Natural killer cell (primary cell): ENCODE measurements at places on chromosomes 16 and 17.

DNA sequence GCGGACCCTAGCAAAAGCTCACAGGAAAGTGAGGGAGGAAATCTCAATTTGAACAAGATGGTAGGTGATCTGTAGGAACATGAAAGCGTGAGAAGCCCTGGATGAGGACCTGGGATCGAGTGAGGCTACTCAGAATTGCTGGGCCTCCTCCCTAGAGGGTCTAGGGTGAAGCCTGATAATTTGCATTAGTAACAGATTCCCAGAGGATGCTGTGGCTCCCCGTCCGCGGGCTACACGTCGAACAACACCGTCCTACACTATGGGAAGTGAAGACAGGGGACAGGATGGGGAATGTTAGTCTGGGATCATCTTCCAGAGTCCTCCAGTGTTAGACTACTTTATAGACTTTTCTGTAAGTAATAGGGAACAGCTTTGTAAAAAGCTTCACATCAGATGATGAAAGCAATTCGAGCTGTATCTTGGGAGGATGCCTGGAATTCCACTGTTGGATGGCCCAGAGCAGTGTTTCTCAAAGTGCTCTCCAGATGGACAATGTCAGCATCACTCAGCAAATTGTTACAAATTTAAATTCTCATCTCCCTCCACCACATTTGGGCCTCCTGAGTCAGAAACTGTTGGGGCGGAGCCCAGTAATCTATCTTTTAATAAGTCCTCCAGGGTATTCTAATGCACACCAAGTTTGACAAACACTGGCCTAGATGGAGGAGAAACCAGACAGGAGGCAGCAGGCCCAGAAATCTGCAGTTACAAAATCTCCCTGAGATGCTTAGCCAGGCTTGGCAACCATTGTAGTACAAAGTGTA, 6.5 kb downstream of the FNDC8 start:
- peaks cover 22% of the 10 kb centered on the region for H3K36me3 ChIP-seq
- no peak overlapping the region for H3K27ac ChIP-seq
- no peaks in the 10 kb centered on the region for H3K27me3 ChIP-seq
- no peaks in the 10 kb centered on the region for H3K4me1 ChIP-seq

- no peak for DNase-seq
- H3K27ac ChIP-seq, result no peak overlapping the region
- no peaks in the 10 kb centered on the region for H3K27me3 ChIP-seq
- H3K4me3 ChIP-seq, result no peak overlapping the region
Observed at GRCh38 chr16:48335961-48336360, 49.3 kb downstream of the SIAH1 start.

- no peak overlapping the region for H3K4me3 ChIP-seq
- no peaks in the 10 kb centered on the region for H3K36me3 ChIP-seq
- no peaks in the 10 kb centered on the region for H3K4me1 ChIP-seq
- H3K27me3 ChIP-seq, result no peaks in the 10 kb centered on the region
Observed at GRCh38 chr16:85385463-85386331, 227.4 kb upstream of the GSE1 start.

DNA sequence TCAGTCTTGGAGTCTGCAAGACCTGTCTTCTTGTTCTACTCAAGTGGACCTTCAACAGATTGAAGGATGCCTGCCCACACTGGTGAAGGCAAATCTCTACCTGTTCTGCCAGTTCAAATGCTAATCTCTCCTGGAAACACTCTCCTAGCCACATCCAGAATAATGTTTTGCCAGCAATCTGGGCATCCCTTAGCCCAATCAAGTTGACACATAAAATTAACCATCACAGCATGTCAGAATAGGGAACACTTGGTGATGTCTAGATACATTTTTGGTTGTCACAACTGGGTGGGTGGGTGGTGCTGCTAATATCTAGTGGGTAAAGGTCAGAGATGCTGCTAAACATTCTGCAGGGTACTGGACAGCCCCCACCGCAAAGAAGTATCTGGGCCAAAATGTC, 744.9 kb upstream of the SOX9 start:
- DNase-seq, result no peak
- no peak overlapping the region for H3K27ac ChIP-seq

DNA sequence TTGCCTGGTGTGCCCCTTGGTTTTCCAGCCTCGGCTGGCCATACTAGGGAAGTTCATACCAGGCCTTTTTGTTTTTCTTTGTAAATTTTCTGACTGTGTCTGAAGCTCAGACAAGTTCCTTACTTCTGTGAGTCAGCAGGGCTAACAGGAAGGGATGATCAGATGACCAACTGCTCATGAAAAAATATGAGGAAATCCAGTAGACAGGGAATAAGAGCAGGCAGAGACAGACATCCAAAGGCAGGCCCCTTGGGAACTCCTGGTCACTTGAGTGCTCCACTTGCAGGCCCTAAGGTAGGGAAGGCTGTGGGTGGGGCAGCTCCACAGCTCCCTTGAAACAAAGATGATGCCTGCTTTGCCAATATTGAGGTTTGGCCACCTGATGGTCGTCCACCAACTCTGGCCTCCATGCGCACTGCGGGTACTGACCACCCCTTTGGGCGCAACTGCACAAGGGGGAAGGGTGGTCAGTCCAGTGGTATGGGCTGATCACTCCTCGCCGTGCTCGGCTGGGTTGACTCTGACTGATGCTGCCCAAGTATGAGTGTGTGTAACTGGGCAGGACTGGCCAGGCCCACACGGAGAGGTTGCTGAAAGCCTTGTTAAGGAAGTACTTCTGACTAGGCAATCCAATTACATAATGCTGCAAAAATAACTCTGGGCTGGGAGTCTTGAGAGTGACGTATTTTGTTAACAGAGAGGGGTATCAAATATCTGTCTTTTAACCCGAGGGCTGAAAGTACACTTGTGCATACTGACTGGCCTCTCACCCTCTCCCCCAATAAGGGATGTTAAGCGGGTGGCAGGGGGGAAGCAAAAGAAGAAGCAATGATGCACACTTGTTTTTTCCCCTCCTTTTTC, 20.8 kb upstream of the ZFHX3 start:
- DNase-seq, result no peak
- no peak overlapping the region for H3K4me3 ChIP-seq
- H3K27me3 ChIP-seq, result peaks cover 41% of the 10 kb centered on the region
- H3K36me3 ChIP-seq, result no peaks in the 10 kb centered on the region
- peaks cover 46% of the 10 kb centered on the region for H3K4me1 ChIP-seq

DNA sequence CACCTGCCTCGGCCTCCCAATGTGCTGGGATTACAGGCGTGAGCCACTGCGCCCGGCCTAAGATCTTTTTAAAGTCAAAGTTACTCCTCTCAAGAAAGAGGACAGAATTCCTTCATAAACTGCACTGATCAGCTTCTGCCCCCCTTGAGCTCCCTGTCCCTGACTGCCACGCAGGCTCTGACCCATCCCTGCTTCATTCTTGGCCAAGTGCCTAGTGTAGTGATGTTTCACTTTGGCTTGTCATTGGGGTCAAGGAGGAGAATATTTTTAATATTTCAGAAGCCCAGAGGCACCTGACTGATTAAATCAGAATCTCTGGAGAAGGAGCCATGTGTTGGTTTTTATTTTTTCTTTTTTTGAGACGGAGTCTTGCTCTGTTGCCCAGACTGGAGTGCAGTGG, 9.1 kb downstream of the MRM1 start:
- peaks cover 9% of the 10 kb centered on the region for H3K4me1 ChIP-seq
- H3K27ac ChIP-seq, result no peak overlapping the region
- H3K36me3 ChIP-seq, result no peaks in the 10 kb centered on the region

- no peak overlapping the region for H3K27ac ChIP-seq
- H3K27me3 ChIP-seq, result no peaks in the 10 kb centered on the region
Observed at GRCh38 chr17:75945211-75945610, 4.4 kb upstream of the FBF1 start.

DNA sequence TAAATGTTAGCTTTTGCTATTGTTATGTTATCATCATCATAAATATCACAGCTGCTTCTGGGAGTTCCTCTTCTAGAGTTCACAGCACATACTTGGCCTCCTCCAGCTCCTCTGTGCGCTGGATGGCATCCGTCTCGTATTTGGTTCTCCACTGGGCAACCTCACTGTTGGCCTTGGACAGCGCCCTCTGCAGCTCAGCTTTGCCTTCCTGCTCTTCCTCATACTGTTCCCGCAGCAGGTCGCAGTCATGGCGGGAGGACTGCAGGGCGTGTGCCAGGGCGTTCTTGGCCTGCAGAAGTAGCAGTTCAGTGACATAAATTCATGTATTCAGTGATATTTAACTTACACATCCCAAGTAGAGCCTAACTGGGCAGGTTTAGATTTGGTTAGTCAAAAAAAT, 23.4 kb downstream of the MYH8 start:
- no peak overlapping the region for H3K4me3 ChIP-seq
- no peaks in the 10 kb centered on the region for H3K4me1 ChIP-seq
- no peak overlapping the region for H3K27ac ChIP-seq
- no peaks in the 10 kb centered on the region for H3K27me3 ChIP-seq
- no peak for DNase-seq
- H3K36me3 ChIP-seq, result no peaks in the 10 kb centered on the region

DNA sequence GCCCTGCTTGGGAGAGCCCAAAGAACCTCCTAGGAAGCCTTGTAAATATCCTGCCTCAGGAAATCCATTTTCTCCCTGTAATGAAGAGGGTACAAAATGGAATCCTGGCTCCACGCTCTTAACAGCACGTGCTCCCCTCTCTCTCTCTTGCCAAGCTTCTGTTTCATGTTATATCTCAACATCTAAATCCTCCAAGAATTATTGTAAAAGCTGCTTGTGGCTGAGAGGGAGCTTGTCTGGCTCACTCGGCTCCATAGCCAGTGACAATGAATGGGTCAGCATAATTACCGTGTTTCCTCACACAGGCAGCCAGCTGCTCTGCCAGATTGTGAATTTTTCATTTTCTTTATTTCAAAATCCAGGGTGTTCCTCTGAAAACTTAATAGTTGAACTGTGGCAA, 317.8 kb downstream of the RBFOX1 start:
- no peak overlapping the region for H3K27ac ChIP-seq
- no peaks in the 10 kb centered on the region for H3K36me3 ChIP-seq
- no peaks in the 10 kb centered on the region for H3K27me3 ChIP-seq
- H3K4me3 ChIP-seq, result no peak overlapping the region
- no peak for DNase-seq
- H3K4me1 ChIP-seq, result no peaks in the 10 kb centered on the region

DNA sequence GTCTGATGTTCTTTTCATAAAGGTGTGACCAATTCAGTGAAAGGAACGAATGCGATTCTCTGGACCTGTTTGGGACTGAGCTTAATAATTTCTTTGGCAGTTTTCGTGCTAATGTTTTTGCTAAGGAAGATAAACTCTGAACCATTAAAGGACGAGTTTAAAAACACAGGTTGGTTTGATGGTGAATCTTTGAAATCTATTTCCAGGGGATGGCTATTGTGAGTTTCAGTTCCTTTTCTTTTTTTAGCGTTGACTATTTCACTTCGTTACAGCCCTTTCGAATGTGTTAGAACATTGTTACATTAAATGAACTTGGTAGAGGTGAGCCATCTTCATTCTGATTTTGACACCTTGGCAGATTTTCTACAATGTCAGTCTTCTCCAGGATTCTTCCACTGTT, 1.2 kb downstream of the TNFRSF17 start:
- no peak for DNase-seq
- H3K4me3 ChIP-seq, result no peak overlapping the region
- no peaks in the 10 kb centered on the region for H3K27me3 ChIP-seq
- peak overlapping the region; percentile 17 for H3K27ac ChIP-seq
- H3K4me1 ChIP-seq, result no peaks in the 10 kb centered on the region
- H3K36me3 ChIP-seq, result no peaks in the 10 kb centered on the region

DNA sequence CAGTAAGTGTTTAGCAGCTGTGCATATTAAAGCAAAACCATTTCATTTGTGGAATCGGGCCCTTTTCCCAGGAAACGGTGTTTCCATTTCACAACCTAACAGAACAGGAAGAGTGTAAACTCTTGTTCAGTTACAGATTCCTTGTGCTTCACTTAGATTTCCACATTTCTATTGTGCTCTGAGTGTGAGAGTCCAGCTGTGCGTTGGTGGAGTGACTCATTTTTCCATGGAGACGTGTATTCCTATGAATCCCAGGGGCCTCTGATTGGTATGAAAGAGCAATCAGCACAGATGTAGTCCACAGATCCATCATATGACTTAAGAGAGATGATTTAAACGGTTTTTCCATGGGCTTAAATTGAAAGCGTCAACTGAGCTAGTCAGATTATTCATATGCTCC, 13.3 kb upstream of the CAVIN1 start:
- no peak for DNase-seq
- no peaks in the 10 kb centered on the region for H3K27me3 ChIP-seq
- H3K4me1 ChIP-seq, result no peaks in the 10 kb centered on the region
- no peak overlapping the region for H3K27ac ChIP-seq

DNA sequence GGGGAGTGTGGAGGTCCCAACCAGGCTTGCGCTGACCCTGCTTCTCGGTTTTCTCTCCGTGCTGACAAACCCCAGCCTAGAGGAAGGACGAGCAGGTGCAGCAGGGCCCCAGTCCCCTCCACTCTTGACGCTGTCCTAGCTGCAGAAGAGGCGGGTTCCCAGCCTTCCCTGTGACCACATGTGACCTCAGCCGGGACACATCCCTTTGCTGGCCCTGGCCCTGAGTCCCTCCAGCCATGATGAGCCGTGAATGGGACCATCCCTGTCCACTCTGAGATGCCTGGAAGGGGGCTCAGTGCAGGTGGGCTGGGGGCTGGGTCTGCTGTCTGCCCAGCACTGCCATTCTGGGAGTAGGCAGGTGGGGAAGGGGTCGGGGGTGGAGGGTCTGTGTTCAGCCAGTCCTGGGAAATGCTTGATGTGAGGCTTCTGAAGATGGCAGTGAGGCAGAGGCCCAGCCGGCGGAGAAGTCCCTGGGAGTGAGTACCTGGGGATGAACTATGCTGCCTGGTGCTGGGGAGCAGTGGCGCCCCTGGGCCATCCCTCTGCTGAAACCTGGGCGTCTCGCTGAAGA, 1.9 kb upstream of the TUBB3 start:
- H3K4me1 ChIP-seq, result peaks cover 73% of the 10 kb centered on the region
- no peak overlapping the region for H3K4me3 ChIP-seq
- H3K27ac ChIP-seq, result no peak overlapping the region
- no peaks in the 10 kb centered on the region for H3K36me3 ChIP-seq

DNA sequence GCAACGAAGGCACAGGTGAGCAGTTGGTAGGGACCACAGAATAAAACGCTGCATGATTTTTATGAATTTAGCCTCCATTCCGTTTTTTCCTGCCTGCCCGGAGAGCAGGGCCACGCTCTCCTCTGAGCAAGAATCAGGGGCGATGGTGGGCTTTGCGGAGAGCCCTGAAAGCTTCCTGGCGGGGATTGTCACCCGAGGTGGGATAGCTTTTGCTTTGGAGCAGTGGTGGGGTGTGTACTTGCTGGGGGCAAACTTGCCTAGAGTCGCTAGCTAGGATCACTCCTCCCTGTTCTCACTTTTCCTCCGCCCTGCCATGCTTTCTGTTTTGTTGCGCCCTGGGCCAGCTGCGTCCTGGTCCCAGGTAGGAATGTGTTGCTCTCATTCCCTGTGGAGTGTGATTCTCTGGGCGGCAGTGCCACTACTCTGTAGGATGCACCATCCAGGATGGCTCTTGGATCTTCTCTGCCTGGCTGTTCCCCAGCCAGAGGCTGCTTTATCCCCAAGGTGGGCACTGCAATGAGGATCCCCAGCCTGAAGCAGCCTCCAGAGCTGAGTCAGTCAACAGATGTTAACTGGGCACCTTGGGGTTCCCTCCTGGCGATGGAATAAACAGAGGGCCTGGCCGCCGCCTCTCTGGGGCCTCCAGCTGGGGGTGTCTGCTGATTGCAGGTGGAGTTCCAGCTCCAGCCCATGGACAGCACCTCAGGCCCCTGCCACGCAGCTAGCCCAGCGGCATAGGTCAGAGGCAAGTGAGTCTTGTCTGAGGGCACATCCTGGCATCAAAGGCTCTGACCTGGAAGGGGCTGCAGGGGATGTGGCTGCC, 360.9 kb upstream of the TNRC6C start:
- H3K4me1 ChIP-seq, result peaks cover 9% of the 10 kb centered on the region
- H3K4me3 ChIP-seq, result no peak overlapping the region
- H3K27ac ChIP-seq, result no peak overlapping the region
- H3K36me3 ChIP-seq, result no peaks in the 10 kb centered on the region
